ENCODE measurements at places on chromosomes 7 and 10. TPM values are rescaled to one million over a fixed set of nuclear protein-coding genes. Genes with fewer than 3 reads are reported as not detected.

The CYP26C1 gene
- total RNA-seq: not detected

GRCh38 chr10:71285180-71285545, 33.9 kb upstream of the SLC29A3 start:
- DNase-seq: peak; percentile 26

- peak; percentile 61 for DNase-seq
Observed at GRCh38 chr7:157233677-157234076, 95.0 kb downstream of the UBE3C start.

- DNase-seq: no peak
Observed at GRCh38 chr7:91344911-91345310, 80.7 kb downstream of the FZD1 start.

The TMED4 gene
- 256 TPM for total RNA-seq

The COA1 gene
- 109 TPM for total RNA-seq

DNA sequence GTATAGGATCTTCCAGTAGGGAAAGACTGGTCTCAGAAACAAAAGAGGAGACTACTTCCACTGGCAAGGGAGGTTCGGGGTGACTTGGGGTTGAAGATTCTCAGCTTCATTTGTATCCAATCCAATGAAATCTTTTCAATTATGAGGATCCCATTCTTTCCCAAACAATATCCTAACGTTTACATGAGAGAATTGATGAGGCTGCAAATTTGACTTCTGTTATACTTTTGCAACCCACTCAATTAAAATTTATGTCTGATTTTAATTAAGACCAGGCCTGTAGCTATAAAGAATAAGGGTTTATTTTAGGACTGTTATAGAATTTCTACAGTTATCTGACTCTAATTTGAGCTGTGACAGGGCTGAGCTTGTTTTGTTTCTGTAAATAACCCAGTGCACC, 251.5 kb downstream of the ANKRD7 start:
- DNase-seq: no peak

The TSPAN12 gene
- 0.05 TPM for total RNA-seq

- no peak for DNase-seq
Observed at GRCh38 chr7:35865287-35865686, 64.4 kb downstream of the SEPTIN7 start.

DNA sequence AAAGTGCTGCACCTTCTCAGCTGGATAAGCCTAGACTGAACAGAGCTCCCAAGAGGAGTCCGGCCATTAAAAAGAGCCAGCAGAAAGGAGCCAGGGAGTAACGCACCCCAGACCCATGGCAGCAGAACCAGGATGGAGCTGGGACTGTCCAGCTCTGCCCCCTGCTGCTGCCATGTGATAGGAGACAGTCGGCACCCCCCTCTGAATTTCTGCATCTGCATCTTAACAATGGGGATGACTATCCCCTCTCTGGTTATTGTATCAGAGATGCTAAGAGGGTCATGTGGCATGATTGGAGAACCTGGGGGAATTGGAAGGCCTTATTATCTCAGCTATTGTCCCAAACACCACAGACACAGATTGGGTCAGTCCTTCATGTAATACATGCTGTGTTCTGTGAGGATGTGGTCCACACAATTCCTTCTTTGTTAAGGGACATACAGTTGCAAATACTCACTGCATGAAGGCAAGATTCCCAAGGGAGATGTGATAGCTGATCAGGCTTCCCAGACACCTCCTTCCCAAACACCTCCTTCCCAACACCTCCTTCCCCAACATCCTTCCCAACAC, 29.3 kb downstream of the PLEKHS1 start:
- DNase-seq: no peak

The ATG9B gene
- not detected for total RNA-seq

- peak; percentile 69 for DNase-seq
Observed at GRCh38 chr7:5523052-5523711, 99.5 kb upstream of the TNRC18 start.

The SPDYE11 gene
- not detected for total RNA-seq

DNA sequence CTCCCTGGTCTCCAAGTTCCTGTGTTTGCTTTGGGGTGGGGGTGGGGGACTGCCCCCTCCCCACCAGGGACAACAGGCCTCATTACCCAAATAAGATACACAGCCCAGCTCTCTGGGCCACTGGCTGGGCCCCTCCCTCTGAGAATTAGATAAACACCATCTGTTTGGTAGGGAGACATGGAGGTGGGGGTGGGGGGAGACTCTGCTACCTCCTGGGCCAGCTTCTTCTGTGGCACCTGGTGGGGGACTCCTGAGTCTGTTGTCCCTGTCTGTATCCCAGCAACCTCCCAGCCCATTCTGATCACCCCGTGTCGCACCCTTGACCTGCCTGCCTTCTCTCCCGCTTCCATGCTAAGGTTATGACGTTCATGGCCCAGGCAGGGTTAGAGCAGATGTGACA, 5.8 kb downstream of the MLXIPL start:
- DNase-seq: no peak

The ANKRD1 gene
- total RNA-seq: 40.0 TPM

- DNase-seq: no peak
Observed at GRCh38 chr7:29980151-29980550, 9.4 kb downstream of the SCRN1 start.

The FZD8 gene
- total RNA-seq: 5.1 TPM

DNA sequence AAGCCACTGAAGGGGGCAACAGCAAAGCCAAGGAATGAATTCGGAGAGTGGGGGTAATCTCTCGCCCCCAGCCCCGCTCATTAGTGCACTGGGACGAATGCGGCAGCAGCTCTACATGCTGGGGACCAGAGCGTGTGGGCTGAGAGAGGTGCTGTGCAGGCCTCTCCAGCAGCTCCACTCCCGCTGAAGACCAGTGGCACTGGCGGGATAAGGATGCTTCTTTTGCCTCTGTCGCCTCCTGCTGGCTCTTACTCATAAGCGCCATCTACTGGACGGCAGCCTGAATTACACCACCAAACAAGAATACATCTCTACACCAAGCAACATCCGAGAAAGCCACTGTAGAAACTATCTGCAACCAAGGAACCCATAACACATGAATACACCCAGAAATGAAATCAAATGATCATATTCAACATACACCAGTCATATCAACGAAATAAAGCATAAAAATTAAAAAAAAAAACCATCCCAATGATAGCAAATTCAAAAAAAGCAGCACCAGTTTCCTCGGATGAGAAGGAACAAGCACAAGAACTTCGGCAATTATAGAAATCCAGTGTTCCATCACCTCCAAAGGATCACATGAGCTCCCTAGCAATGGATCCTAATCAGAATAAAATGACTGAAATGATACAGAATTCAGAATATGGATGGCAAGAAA, 79.0 kb upstream of the TMEM168 start:
- DNase-seq: peak; percentile 15

The EFCAB10 gene
- 0.39 TPM for total RNA-seq

GRCh38 chr7:140003913-140004382, 58.8 kb downstream of the PARP12 start:
- DNase-seq: peak; percentile 68

The FAM25C gene
- total RNA-seq: not detected

DNA sequence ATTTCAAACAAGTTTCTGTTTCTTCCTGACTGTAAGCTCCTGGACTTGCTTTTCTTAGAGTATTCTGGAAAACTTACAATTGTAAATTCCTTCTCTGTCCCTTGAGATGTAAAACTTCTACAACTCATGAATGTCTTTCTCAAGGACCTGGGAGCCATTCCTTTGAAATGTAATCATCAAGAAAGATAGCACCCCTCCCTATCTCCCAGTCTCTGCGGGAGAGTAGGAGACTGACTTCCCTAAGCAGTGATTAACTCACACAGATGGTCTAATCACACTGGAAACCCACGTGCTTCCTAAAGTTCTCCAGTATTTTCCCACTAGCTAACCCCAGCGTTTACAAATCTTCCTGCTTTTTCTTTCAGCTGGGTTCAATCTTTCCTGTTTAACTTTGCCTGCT, 549.4 kb downstream of the SORCS1 start:
- peak; percentile 50 for DNase-seq

DNA sequence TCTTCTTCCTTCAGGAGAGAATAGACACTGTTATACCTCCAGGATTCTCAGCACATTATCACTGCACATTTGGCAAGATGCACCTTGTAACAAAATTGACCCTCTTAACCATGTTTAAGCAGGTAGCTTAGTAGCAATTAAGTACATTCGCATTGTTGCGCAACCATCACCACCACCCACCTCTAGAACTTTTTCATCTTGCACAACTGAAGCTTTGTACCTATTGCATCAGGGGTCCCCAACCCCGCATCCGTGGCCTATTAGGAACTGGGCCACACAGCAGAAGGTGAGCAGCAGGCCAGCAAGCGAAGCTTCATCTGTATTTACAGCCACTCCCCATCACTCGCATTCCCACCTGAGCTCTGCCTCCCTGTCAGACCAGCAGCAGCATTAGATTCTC, 29.9 kb upstream of the SMURF1 start:
- no peak for DNase-seq
